ENCODE measurements at places on chromosomes 13 and 19. TPM values are rescaled to one million over a fixed set of nuclear protein-coding genes. Genes with fewer than 3 reads are reported as not detected.

ZGLP1 gene
- 0.87 TPM for polyA plus RNA-seq

CAPN12 gene
- polyA plus RNA-seq: 0.44 TPM

PEAK3 gene
- polyA plus RNA-seq: not detected

RFPL4AL1 gene
- polyA plus RNA-seq: not detected

VAV1 gene
- 0.66 TPM for polyA plus RNA-seq

SIGLEC7 gene
- 0.75 TPM for polyA plus RNA-seq

CNN1 gene
- polyA plus RNA-seq: 3.1 TPM

SGCG gene
- polyA plus RNA-seq: not detected

SHISA7 gene
- polyA plus RNA-seq: 6.0 TPM

TMEM86B gene
- polyA plus RNA-seq: 7.0 TPM

ZDHHC20 gene
- polyA plus RNA-seq: 16.8 TPM

TBXA2R gene
- 2.2 TPM for polyA plus RNA-seq

ARHGEF7 gene
- polyA plus RNA-seq: 68.9 TPM

TNFRSF19 gene
- 2.6 TPM for polyA plus RNA-seq

IL4I1 gene
- not detected for polyA plus RNA-seq

ANKRD10 gene
- 52.5 TPM for polyA plus RNA-seq

SPATA13 gene
- polyA plus RNA-seq: 7.7 TPM

NKPD1 gene
- 0.42 TPM for polyA plus RNA-seq

ZNF135 gene
- 8.5 TPM for polyA plus RNA-seq

DOCK9 gene
- 31.3 TPM for polyA plus RNA-seq

F10 gene
- polyA plus RNA-seq: 0.46 TPM

Measured in brain (organoid and tissue), 16 donors.